ENCODE measurements at places on chromosomes 13 and 19.

GRCh38 chr13:106883976-106884375 is 316.0 kb upstream of the ARGLU1 start:
- no peak for DNase-seq

GRCh38 chr13:46759846-46760245 is 37.1 kb downstream of the ESD start:
- DNase-seq: no peak

GRCh38 chr19:15144046-15144646 is 36.9 kb downstream of the SYDE1 start:
- no peak for DNase-seq

- no peak for DNase-seq
These were observed 3.9 kb downstream of the MAP2K7 start for GRCh38 chr19:7907544-7907943.

GRCh38 chr13:79703772-79704171 is 222.8 kb downstream of the NDFIP2 start:
- no peak for DNase-seq

DNA sequence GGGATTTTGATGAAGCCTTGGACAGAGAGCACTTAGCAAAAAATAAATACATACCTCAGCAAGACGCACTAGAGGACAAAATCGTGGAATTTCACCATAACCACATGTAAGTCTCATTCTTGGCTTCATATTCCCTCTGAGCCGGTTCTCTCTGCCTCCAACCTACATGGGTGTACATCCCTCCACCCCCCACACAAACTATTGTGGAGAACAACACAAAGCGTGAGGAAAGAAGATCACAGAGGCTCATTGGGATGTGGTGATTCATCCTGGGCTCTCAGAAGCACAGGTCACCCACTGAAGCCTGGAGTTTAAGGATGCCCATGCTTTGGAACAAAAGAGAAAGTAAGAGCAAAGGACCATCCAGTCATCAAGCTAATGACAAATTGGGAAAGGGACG is 192.2 kb downstream of the STK24 start:
- DNase-seq: no peak

- DNase-seq: peak; percentile 69
These were observed 16.5 kb downstream of the SIGLEC7 start for GRCh38 chr19:51158474-51159129.

GRCh38 chr13:31765138-31765785 is 25.9 kb downstream of the RXFP2 start:
- no peak for DNase-seq

DNA sequence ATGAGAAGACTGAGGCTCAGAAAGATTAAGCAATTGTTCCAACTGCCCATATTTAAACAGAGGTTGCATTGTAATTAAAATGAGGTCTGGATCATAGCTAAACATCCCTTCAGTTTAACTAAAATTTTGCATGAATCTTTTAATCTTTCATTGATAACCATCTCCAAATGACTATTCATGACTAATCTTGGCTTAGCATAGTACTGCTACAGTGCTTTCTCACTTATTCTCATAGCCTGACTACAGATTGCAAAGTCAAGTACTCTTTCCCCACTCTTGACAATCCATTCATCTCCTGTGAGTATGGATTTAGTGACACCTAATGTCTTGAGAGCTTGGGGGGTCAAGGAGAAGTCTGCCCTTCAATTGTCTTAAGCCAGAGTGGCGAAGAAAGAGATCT is 258.4 kb downstream of the RFC3 start:
- DNase-seq: no peak

DNA sequence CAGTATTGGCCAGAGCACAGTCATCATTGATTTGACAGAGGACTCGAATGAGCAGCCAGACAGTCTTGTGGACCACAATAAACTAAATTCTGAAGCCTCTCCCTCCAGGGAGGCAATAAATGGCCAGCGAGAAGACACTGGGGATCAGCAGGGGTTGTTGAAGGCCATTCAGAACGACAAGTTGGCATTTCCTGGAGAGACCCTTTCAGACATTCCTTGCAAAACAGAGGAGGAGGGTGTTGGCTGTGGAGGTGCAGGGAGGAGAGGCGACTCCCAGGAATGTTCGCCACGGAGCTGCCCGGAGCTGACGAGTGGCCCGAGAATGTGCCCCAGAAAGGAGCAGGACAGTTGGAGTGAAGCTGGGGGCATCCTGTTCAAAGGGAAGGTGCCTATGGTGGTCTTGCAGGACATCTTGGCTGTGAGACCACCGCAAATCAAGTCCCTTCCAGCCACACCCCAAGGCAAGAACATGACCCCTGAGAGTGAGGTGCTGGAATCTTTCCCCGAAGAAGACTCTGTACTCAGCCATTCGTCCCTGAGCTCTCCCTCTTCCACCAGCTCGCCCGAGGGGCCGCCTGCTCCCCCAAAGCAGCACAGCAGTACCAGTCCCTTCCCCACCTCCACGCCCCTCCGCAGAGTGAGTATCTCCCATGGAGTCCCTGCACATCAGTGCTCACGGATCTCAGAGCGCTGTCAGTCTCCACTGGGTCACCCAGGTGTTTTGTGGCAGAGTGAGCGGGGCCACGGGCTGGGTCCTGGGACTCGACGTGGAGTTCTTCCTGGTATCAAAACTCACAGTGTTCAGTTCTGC is 6.9 kb downstream of the CHAF1A start:
- DNase-seq: no peak

GRCh38 chr13:102907016-102907756 is 61.4 kb downstream of the ERCC5 start:
- no peak for DNase-seq

- peak; percentile 85 for DNase-seq
These were observed 48.9 kb upstream of the EPHX3 start for GRCh38 chr19:15280915-15281683.

DNA sequence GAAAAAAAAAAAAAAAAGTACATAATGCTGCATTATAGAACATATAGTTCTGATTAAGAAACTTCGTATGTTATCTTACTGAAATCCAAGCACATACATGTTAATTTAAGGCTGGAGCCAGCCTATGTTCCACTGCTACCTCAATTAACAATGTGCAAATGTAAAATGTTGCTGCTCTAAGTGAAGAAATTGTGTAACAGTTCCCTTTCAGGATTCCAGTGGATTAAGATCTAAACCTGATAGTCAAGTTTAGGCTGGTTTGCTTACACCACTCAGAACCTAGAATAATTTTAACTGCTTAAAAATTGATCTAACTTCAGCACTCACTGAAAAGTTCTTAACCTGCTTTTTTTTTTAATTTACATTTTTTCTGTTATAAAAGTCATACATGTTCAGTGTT is 4.2 kb downstream of the VPS36 start:
- no peak for DNase-seq

DNA sequence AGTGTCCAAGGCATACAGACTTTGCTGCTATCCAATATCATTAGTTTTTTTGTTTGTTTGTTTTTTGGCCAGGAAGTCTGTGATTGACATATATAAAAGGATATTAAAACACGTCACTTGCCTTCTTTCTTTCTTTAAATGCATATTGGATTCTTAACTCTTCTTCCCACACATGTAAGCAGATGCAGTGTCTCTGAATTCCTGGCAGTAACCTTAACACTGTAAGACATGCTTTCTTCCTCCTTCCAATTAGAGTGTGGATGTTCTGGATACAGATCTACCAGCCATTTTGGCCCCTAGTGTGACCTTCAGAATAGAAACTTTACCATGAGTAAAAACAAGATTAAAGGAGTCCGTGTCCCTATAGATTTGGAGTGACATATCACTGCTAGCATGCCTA is 967.4 kb upstream of the PRR20A start:
- no peak for DNase-seq

- no peak for DNase-seq
These were observed at the start of gene COX6B2 for GRCh38 chr19:55354698-55355212. TSS of gene COX6B2 (minus strand) at chr19:55354719. CDS start at chr19:55354521, 198 bp downstream.

- peak; percentile 37 for DNase-seq
These were observed 88.5 kb upstream of the C1QTNF9B start for GRCh38 chr13:23985839-23986238.

- no peak for DNase-seq
These were observed 3.9 kb upstream of the CATSPERG start for GRCh38 chr19:38331728-38332127.

DNA sequence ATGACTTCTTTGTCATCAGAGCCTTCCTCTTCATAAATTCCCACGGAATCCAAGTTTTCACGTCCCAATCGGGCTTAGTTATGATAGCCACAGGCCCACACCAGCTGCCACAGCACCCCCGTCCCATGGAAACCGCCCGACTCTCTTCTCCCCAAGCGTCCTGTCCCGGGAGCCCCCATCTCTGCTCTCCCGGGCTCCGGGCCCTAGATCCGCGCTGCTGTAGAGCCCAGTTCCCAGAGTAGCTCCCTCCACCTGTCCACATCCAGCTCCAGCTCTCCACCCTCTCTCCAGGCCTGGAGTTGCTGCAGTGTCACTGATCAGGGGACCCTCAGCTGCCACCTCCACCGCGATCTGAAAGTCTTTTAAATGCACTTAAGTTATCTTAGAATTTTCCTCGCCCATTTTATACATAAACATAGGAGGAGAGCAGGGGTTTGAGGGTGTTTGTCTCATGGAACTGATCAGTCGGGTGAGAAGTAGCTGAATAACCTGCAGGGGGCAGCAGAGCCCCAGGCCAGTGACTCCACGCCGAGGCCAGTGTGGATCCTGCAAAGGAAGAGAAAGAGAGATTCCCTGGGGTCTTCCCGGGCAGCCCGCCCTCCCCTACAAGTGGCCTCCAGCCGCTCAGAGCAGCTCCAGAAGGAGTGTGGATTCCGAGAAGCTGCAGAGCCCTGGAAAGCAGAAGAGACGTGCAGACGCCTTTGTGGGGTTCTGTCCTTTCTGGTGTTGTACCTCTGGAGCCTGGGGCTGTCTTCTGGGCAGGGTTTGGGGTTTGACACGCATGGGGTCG is 1.1 kb upstream of the ZNF763 start:
- peak; percentile 87 for DNase-seq

- DNase-seq: no peak
These were observed 338.5 kb upstream of the SPRY2 start for GRCh38 chr13:80679423-80679822.

DNA sequence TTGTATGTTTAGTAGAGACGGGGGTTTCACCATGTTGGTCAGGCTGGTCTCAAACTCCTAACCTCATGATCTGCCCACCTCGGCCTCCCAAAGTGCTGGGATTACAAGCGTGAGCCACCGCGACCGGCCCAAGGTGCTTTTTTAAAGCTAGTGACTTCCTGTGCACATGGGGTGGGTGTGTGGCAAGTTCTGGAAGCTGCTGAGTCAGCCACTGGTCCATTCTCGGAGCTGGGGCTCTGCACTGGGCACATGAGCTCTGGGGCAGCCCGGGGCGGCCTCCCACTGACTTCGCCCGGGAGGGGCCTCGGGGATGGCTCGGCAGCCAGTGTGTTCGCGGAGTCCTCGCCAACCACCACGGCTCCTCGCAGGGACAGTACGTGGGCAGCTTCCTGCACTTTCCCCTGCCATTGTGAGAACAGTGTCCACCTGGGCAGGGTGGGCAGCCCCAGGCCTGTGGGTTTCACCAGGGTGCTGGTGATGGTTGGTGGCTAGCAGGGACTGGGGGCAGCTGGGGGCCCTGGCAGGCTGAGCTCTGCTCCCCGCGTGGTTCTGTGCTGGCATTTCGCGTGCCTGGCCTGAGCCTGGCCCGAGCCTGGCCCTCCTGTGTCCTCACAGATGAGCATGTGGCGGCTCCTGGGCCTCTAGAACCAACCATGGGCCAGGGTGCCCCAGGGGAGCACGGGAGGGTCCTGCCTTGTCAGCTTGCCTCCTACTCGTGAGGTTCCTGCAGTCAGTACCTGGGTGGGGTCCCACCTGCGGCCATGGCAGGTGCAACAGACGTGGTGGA is 12.2 kb downstream of the CBARP start:
- no peak for DNase-seq

- no peak for DNase-seq
These were observed 219.0 kb downstream of the COG6 start for GRCh38 chr13:39874331-39875053.

DNA sequence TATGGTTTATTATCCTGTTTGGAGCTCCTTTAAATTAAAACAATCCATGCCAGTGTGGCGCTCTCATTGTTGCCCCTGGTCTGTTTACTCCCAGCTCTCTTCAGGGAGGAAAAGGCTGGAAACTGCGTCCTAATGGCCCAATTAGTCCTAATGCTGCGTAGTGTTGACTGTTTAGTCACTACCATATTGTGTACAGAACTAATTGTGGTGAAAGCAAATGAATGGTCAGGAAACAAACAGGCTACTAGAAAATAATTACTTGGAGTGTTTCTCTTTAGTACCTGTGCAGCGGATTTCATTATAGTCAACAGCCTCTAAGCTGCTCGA is 54.5 kb upstream of the MTIF3 start:
- no peak for DNase-seq

DNA sequence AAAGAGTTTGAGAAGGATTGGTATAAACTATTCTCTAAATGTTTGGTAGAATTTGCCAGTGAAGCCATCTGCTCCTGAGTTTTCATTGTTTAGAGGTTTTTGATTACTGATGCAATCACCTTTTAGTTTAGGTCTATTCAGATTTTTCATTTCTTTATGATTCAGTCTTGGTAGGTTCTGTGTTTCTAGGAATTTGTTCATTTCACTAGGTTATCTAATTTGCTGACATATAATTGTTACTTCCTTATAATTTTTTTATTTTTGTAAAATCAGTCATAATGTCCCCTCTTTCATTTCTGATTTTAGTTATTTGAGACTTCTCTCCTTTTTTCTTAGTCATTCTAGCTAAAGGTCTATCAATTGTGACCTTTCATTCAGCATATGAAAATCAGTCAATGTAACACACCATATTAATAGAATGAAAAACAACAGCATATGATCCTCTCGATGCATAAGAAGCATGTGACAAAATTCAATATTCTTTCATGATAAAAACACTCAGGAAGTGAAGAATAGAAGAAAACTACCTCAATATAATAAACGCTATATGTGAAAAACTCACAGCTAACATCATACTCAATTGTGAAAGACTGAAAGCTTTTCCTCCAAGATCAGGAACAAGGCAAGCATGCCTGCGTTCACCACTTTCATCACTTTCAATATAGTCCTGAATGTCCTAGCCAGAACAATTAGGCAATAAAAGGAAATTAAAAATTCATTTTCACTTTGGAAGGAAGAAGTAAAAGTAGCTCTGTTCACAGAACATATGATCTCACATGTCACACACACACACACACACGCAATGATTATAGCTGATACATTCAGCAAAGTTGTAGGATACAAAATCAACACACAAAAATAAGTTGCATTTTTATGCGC is 149.1 kb downstream of the COG6 start:
- DNase-seq: no peak

DNA sequence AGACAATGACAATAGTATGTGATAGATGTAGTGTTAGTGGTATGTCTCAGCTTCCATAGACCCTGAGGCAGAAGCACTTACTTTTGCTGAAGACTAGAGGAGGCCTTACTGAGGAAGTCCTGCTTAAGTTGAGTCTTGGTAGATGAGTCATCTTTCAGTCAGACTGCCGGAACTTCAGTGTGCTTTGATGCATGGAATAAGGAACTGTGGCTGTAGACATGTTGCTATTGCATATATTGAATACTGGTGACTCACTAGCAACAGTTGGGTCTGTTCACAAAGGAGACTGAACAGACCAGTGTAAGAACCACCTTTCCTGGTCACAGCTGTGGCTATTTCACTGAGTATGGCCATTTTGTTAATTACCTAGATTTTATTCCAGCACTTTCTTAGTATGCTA is 1000.6 kb downstream of the OLFM4 start:
- no peak for DNase-seq

Data from BE2C (cell line).